Hepatocyte (in vitro differentiated cells): ENCODE measurements at places on chromosomes 7 and 10. TPM values are rescaled to one million over a fixed set of nuclear protein-coding genes. Genes with fewer than 3 reads are reported as not detected.

The ATP6V0A4 gene
- 0.84 and 1.1 TPM in 2 replicates for total RNA-seq

The GET4 gene
- 46.3 and 48.3 TPM in 2 replicates for total RNA-seq

The METTL2B gene
- 22.9 and 29.0 TPM in 2 replicates for total RNA-seq

The SFMBT2 gene
- 3.0 and 3.8 TPM in 2 replicates for total RNA-seq

The PRSS37 gene
- not detected in 2 replicates for total RNA-seq

The CYP3A5 gene
- 279 and 345 TPM in 2 replicates for total RNA-seq

The BAIAP2L1 gene
- total RNA-seq: 32.0 and 34.7 TPM in 2 replicates

The CUBN gene
- total RNA-seq: 9.4 and 10.6 TPM in 2 replicates

DNA sequence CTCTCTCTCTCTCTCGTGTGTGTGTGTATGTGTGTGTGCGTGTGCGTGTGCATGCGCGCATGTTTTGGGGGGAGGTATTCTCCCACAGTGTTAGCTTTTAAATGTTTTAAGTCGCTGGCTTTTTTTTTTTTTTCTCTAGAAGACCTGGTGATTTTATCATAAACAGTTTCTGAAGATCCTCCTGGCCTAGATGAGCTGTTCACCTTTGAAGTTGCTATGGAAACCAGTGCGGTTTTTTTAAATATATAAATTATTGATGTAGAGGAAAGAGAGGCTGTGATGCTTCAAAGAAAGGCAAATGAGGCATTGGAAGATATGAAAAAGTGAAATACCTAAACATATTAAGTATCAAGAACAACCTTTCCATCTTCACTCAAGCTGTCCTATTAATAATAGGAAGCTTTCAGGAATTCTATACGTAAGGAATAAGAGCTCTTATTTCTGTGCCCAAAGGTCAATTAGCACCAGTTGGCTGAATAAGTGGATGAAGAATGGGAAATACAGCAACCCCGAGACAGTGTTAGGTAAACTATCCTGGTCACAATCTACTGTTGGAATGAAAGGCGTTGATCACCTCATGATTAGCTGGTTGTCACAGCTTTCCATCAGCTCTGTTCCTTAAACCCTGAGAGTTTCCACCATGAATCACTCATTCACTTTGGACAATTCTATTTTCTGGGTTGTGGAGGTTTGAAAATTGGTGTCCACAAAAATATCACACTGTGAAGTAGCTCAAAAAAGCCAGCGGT, 66.5 kb upstream of the SLC35G1 start:
- H3K36me3 ChIP-seq: no peaks in the 10 kb centered on the region
- no peaks in the 10 kb centered on the region for H3K27me3 ChIP-seq
- no peak overlapping the region for H3K4me3 ChIP-seq

DNA sequence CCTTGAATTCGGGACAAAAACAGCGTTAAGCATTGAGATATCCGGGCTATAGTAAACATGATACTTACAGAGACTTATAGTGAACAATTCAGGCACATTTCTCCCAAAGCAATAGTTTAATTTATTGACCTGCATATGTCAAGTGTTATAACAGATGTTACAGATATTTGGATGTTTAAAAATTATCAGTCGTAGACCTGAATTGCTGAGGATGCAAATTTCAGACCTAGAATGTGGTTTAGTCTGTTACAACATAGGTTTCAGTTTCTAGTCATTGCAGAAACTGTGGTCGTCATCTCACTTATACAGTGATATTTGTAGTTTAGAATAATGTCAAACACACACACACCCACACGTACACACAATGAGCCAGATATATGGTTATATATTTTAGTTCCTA, 85.2 kb downstream of the VTI1A start:
- no peak for DNase-seq
- no peak overlapping the region for H3K4me3 ChIP-seq
- H3K27ac ChIP-seq: no peak overlapping the region

DNA sequence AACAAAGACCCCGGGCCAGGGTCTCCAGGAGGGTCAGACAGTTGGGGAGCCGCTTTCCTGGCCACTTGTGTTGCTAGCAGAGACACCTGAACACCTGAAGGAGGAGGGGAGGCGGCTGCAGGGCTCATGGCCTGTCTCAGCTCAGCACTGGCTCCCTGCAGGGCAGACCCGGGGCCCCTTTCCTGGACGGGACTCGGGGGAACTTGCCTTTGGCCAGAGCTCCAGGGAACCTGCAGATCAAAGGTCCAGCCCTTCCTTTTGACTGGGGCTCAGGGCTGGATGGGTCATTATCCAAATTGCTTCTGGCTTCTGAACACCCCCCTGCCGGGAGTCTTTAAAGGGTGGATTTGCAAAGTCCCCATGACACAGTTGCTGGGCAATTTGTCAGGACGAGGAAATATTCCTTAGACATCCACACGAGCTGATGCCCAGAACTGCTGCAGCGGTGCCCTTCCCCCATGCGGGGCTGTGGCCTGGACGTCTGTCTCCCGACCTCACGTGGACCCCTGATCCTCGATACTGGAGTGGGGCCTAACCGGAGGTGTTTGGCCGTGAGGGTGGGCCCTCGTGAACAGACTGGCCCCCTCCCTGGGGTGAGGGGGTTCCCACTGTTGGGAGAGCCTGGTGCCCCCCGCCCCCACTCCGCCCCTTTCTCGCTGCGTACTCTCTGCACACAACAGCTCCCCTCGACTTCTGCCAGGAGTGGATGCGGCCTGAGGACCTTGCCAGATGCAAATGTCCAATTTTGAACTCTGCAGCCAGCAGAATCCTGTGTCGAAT, 194.3 kb downstream of the ELFN1 start:
- no peaks in the 10 kb centered on the region for H3K27me3 ChIP-seq
- H3K4me3 ChIP-seq: no peak overlapping the region
- no peaks in the 10 kb centered on the region for H3K4me1 ChIP-seq
- no peak overlapping the region for H3K27ac ChIP-seq
- H3K36me3 ChIP-seq: no peaks in the 10 kb centered on the region

DNA sequence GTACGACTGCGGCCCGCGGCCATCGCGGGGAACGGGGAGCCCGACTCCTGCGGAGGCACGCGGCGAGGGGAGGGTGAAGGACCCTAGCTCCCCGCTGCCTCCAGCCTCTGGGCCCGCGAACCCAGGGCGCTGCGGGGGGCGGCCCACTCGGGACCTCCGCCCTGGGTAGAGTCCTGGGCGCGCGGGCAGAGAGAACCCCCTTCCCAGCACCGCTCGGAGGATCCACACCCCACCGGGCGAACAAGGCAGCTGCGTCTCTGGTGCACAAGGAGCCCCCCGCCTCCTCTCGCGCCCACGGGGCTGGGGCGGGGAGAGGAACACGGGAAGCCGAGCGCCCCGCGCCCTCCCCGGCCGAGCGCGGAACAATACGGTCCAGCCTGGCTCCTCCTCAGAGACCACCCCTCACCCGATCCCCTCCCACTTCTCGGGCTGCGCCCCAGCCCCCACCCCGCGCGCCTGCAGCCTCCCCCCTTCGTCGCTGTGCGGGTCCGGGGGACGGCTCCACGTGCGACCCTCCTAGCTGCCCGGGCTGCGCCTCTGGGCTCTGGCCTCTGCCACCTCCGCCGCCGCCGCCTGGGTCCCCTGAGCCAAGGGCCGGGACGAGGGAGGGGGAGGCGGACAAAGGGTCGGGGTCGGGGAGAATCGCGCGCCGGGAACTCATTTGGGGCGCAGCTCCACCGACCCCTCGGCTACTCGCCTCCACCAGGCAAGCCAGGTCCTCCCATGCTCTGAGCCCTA, at the start of gene WDR86:
Gene WDR86, minus strand, starts transcription at position 372 of the 738 bp plus-strand sequence. CDS start 449 bp downstream, outside the sequence.
- H3K27ac ChIP-seq: peak within 1 kb of the TSS; percentile 46
- peak; percentile 69 for DNase-seq

GRCh38 chr10:103457896-103458583, 660 bp downstream of the CALHM1 start:
- no peaks in the 10 kb centered on the region for H3K36me3 ChIP-seq
- DNase-seq: no peak
- H3K27ac ChIP-seq: no peak overlapping the region
- no peak overlapping the region for H3K4me3 ChIP-seq

DNA sequence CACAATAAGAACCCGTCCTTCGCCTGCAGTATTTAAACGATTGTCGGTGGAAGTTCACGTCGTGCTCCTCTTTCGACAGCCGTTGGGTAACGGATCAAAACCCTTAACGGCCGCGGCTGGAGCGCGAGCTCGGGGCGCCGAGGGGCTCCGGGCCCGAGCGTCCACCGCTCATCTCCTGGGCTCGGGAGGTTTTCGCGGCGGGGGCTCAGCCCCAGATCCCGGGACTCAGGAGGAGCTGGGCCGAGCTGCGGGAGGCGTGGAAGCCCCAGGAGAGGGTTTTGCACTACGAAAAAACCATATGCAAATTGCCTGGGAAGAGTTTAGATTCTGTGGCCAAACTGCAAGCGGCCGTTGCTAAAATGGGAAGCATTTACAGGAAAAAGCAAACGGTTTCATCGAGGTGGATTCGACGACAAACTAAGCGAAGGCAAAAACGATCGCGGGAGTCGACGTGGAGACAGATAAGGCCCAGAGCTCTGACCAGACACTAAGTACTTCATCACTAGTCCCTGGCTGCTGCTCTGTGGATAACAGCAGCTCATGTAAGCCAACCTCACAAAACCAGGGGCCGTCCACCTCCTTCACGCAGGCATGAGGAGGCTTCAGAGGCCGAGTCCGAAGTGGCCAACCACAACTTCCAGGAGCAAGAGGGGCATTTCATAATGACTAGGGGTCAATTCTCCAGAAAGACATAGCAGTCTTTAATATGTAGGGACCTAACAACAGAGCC, 129.7 kb downstream of the MARCHF5 start:
- H3K4me1 ChIP-seq: no peaks in the 10 kb centered on the region
- H3K4me3 ChIP-seq: peak overlapping the region; percentile 23
- peaks cover 21% of the 10 kb centered on the region for H3K27me3 ChIP-seq
- DNase-seq: no peak
- H3K36me3 ChIP-seq: no peaks in the 10 kb centered on the region

DNA sequence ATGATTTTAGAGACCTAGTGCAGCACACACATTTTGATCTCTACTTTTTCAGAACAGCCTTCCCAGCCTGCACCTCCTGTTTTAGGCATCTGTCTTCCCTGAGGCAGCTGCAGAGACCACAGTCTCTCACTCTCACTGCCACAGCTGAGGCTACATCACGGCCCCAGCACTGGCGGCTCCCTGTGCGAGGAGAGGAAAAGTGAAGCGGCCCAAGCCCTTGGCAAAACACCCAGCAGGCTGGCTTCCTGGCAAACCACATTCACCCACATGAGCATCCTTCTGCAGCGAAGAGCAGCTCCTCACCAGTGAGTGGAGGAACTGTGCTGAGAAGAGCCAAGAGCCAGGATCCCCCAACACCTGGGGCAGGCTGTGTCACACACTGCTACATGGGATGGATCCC, 14.0 kb downstream of the HUS1 start:
- H3K36me3 ChIP-seq: no peaks in the 10 kb centered on the region
- H3K4me3 ChIP-seq: no peak overlapping the region
- H3K4me1 ChIP-seq: peaks cover 4% of the 10 kb centered on the region
- H3K27me3 ChIP-seq: no peaks in the 10 kb centered on the region
- DNase-seq: no peak

DNA sequence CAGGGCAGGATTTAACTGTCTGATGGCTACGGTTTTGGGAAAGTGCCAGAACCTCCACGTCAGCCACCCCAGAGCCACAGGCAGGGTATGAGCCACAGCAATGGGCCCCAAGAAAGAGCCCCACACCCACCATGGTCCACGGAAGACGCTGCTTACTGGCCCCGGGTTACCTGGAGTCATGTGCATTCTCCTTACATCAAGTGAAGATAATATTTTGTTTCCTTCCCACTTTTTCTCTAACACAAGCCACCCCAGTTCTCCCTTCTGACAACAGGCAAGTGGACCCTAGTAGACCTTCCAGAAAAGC, 67.1 kb downstream of the PRKAG2 start:
- no peak overlapping the region for H3K4me3 ChIP-seq
- no peak for DNase-seq
- no peaks in the 10 kb centered on the region for H3K36me3 ChIP-seq
- no peak overlapping the region for H3K27ac ChIP-seq
- H3K4me1 ChIP-seq: peaks cover 10% of the 10 kb centered on the region

DNA sequence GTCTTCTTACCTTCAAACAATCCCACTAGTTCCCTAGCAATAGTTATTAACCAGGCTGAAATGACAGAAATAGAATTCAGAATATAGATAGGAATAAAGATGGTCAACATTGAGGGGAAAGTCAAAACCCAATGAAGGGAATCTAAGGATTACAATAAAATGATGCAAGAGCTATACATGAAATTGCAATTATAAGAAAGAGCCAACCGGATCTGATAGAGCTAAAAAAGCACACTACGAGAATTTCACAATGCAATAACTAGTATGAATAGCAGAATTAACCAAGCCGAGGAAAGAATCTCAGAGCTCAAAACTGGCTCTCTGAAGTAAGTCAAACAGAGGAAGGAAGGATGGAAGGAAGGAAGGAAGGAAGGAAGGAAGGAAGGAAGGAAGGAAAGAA, 288.7 kb upstream of the KCND2 start:
- no peaks in the 10 kb centered on the region for H3K36me3 ChIP-seq
- no peak for DNase-seq
- H3K4me1 ChIP-seq: no peaks in the 10 kb centered on the region
- H3K4me3 ChIP-seq: no peak overlapping the region

- H3K27me3 ChIP-seq: no peaks in the 10 kb centered on the region
- H3K36me3 ChIP-seq: no peaks in the 10 kb centered on the region
- H3K27ac ChIP-seq: peak overlapping the region; percentile 13
- peaks cover 13% of the 10 kb centered on the region for H3K4me1 ChIP-seq
Observed at GRCh38 chr7:100008525-100008924, 6.9 kb upstream of the ZKSCAN1 start.

GRCh38 chr10:89032141-89032891, 41.7 kb downstream of the FAS start:
- no peak for DNase-seq
- no peaks in the 10 kb centered on the region for H3K36me3 ChIP-seq
- no peaks in the 10 kb centered on the region for H3K27me3 ChIP-seq
- no peak overlapping the region for H3K27ac ChIP-seq
- H3K4me3 ChIP-seq: no peak overlapping the region

GRCh38 chr10:36717118-36717517, 408.3 kb upstream of the ANKRD30A start:
- no peaks in the 10 kb centered on the region for H3K4me1 ChIP-seq
- H3K27ac ChIP-seq: no peak overlapping the region
- no peaks in the 10 kb centered on the region for H3K36me3 ChIP-seq
- no peak for DNase-seq

- H3K4me1 ChIP-seq: no peaks in the 10 kb centered on the region
- H3K27me3 ChIP-seq: no peaks in the 10 kb centered on the region
- no peak for DNase-seq
- H3K27ac ChIP-seq: no peak overlapping the region
Observed at GRCh38 chr7:157498657-157499056, 161.9 kb downstream of the DNAJB6 start.

DNA sequence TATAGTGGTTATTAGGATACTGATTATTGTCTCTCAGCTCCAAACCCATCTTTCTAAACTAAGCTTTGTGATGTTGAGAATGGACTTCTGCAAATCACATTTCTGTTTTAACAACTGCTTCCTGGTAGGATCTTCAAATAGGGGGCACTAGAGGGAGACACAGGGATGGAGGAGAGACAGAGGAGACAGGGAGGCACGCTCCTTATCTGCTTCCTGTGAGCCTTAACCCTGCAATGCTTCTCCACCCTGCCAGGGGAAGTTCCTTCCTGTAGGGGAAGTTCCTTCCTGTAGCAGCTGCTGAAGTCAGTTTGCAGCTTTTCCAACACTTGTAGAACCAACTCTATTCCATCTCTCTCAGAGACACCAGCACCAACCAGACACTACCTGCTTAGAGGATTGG, 847.2 kb downstream of the CCSER2 start:
- no peaks in the 10 kb centered on the region for H3K4me1 ChIP-seq
- H3K27ac ChIP-seq: no peak overlapping the region
- no peaks in the 10 kb centered on the region for H3K36me3 ChIP-seq
- H3K4me3 ChIP-seq: no peak overlapping the region

GRCh38 chr10:102422545-102423129, 2.0 kb downstream of the FBXL15 start:
- H3K4me1 ChIP-seq: peaks cover 24% of the 10 kb centered on the region
- no peaks in the 10 kb centered on the region for H3K36me3 ChIP-seq
- H3K27ac ChIP-seq: peak overlapping the region; percentile 92
- peak; percentile 89 for DNase-seq
- H3K27me3 ChIP-seq: peaks cover 10% of the 10 kb centered on the region
